ENCODE measurements at places on chromosomes 2 and 18. TPM values are rescaled to one million over a fixed set of nuclear protein-coding genes. Genes with fewer than 3 reads are reported as not detected.

GRCh38 chr2:236180831-236181453 is 12.8 kb upstream of the GBX2 start:
- DNase-seq: no peak

DNA sequence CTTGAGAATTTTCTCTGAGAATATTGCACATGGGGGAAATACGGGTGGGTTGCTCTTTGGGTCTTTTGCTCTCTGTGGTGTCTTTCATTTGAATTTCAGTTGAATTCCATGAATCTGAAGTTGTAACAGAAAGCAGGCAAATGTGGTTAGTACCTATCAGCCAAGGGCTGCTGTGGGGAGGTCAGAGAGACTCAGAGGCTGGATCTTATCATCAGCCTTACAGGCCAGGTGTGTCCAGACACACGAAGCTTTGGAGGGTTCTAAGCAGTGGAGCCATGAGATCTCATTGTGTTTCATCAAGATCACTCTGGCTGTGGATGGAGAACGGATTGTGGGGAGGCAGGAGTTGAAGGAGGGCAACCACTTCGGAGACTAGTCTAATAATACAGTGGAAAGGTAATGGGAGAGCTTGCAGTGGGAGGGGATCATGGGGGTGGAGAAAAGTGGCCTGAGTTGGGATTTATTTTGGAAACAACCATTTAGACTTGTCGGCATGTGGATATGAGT is 68.1 kb downstream of the GNAL start:
- no peak for DNase-seq

DNA sequence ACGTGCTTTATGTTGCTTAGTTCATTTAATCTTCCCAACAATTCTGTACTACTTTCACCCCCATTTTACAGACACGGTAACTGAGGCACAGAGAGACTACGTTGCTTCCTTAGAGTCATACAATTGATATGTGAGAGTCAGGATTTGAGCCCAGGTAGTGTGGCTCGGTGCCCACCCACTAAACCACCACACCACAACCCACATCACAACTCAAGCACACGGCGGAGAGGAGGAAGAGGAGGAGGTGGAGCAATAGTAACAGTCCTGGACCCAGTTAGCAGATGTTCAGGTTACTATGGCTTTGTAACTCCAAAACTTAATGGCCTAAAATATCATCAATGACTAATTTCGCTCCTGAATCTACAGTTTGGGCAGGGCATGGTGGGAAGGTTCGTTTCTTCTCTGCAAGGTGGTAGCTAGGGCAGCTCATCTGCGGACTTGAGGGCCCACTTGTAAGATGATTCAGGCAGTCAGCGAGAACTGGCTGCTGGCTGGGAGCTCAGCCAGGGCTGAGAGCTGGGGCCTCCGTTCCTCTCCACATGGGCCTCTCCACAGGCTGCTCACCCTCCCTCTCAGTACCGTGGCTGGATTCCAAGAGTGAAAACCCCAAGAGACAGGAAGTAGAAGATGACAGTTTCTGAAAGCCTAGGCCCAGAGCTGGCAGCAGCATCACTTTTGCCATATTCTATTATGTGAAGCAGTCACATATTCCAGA is 167.1 kb downstream of the ZFP36L2 start:
- peak; percentile 71 for DNase-seq

DNA sequence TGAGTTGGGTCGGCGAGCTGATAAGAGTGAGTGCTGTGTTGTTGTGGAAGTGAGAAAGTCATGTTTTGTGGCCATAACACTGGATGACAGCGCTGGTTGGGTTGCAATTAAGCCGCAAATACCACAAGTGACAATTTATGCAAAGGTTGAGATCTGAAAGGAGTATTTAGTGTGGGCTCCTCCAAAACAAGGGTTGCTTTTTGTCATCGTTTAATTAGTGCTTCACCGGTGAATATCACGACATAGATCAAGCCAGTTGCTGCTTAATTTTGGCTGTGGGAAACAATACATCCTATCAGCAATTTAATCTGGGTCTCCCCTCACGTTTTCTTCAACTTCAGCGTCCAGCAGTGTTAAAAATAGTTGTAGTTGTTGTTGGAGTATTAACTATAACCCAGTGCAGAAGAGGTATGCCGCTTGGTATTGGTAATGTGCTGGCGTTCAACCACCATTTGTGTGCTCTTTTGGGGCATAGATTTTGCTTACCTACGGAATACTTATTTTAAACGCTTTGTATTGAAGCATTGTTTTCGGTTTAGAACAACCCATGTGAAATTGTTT is 662 bp downstream of the ACVR2A start:
- DNase-seq: no peak

GRCh38 chr2:17540093-17540812 is at the start of gene VSNL1:
Gene VSNL1 (plus strand): TSS chr2:17540696. CDS start chr2:17592075, 51,379 bp downstream.
- peak; percentile 96 for DNase-seq

- DNase-seq: no peak
Measured at GRCh38 chr18:34576622-34577021, 133.5 kb upstream of the DTNA start.

- no peak for DNase-seq
Measured at GRCh38 chr2:9335322-9335832, 88.0 kb downstream of the ITGB1BP1 start.

- no peak for DNase-seq
Measured at GRCh38 chr18:48949050-48949605, 1.6 kb downstream of the SMAD7 start.

DNA sequence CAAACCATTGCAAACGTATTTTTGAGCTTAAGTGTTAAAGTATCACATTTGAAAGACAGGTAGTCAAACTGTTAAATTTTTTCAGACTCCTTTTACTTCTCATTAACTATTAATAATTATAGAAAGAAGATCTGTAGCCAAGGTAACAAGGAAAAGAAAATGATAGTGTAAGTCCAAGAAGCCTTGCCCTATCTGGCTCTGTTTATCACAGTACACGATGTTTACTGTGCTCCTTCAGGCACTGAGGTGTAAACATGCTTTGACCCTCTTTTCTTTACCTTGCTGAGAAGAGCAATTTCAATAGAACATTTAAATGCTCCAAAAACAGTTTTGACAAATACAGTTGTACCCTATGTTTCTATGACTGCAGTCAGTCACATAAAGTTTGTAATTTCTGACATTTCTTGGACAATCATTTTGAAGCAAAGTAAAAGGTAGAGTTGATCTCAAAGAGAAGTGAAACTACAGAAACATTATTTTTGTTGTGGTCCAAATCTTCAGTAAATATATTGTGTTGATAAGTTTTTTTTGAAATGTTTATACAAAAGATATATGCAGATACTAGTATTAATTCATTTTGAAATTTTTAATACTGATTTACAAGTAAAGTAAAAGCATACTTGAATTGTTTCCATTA is 152.6 kb upstream of the KYNU start:
- no peak for DNase-seq

DNA sequence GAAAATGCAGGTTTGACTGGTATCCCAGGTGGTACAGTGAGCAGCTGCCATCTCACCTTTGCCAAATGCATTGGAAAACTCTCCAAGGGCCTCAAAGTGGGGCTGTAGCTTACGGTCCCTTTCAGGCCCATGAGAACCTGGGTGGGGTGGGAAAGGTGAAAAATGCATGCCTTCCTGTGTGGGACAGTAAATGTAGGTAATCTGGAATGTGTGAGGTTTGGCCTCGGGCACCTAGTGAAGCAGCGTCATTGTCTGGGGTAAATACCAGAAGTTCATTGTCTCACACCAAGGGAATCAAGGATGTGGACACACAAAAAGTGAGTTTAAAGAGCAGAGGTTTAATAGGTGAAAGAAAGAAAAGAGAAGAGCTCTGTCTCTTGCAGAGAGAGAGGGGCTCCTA is 36.6 kb downstream of the TIMM21 start:
- no peak for DNase-seq

DNA sequence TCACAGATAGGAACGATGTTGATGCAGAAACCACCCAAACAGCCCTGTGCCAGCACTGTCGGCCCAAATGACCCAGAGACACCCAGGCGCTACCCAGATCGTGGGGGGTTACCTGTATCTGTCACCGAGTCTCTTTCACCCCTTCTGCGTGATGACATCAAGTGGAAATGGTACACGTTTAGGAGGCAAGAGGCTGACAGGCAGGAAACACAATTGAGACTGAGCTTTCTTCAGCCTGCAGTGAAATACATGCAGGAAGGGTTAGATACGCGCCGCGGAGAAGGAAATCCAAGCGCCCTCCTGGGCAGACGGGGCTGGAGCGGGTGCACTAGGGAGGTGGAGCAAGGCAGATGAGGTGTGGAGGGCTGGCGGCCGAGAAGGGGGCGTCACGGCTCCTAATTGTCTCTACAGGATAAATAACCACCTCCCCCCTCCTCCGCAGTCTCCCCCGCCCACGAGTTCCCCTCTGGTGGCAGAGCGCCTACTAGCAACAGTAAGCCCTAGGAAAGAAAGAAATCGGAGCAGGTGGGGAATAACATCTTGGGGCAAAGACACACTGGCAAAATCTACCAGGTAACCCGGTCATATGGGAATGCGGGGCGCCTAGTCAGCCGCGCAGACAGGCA is at the start of gene RNF152:
RNF152 (minus strand) TSS at position 325 of the 626 bp plus-strand sequence. CDS start 76,544 bp downstream, outside the sequence.
- peak; percentile 72 for DNase-seq

GRCh38 chr2:106890606-106891005 is 4.6 kb upstream of the ST6GAL2 start:
- DNase-seq: no peak

DNA sequence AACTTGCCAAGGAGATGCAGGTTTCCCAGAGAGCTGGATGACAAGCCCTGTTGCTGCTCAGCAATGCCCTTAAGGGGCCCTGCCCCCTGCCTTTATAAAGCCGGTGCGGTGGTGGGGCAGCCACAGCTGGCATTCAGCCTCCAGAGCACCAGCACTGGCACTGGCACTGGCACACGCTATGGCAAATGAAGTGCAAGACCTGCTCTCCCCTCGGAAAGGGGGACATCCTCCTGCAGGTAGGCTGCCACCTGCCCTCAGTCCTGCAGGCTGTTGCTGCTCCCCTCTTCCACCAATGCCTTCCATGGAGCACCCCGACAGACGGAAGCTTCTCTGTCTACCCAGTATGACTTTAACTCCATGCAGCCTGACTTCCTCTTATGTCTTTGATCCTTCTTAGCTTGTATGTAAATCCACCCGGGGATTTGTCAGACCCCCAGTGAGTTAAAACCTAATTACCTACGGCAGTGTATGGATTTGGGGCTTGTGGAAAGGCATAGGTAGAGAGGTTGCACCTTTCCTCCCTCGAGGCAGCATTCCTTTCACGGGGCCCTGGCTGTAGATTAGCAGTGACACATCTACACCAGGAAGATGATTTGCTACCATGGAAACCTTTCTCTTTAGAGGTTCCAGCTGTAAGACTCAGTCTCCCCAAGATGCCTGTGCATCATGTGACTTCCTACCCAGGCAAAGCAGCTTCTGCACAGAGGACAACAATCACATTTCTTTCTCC is at the start of gene DAPL1:
DAPL1 (plus strand) TSS at position 123 of the 730 bp plus-strand sequence; CDS start at position 179, 56 bp downstream.
- no peak for DNase-seq

DNA sequence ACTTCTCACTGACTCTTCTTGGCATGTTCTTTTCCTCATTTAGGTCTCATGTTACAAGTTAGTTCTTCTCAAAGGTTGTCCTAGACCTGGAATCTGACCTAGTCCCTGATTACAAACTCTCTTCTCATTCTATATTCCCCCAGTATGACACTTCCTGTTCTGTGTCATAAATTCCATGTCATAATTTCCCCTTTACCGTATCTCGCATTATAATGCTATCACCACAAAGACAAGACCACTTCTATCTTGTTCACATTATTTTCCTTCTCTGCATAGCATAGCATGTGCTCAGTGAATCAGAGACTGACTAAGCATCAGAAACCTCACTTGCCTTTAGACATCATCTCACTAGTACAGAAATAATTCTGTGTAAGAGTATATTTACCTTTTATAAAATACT is 63.6 kb upstream of the CAVIN2 start:
- DNase-seq: no peak

GRCh38 chr18:49725809-49726674 is 87.3 kb downstream of the ACAA2 start:
- no peak for DNase-seq

DNA sequence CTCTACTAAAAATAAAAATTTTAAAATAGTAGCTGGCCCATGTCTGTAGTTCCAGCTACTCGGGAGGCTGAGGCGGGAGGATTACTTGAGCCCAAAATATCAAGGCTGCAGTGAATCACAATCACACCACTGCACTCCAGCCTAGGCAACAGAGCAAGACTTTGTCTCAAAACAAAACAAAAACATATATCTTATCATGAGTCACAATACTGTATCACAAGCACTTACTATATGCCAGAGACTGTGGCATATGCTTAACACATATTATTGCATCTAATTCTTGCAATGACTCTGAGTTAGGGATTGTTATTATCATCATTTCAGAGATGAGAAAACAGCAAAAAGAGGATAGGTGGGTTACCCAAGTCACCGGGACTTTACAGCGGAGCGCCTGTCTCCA is 29.5 kb upstream of the TMEM37 start:
- DNase-seq: no peak

DNA sequence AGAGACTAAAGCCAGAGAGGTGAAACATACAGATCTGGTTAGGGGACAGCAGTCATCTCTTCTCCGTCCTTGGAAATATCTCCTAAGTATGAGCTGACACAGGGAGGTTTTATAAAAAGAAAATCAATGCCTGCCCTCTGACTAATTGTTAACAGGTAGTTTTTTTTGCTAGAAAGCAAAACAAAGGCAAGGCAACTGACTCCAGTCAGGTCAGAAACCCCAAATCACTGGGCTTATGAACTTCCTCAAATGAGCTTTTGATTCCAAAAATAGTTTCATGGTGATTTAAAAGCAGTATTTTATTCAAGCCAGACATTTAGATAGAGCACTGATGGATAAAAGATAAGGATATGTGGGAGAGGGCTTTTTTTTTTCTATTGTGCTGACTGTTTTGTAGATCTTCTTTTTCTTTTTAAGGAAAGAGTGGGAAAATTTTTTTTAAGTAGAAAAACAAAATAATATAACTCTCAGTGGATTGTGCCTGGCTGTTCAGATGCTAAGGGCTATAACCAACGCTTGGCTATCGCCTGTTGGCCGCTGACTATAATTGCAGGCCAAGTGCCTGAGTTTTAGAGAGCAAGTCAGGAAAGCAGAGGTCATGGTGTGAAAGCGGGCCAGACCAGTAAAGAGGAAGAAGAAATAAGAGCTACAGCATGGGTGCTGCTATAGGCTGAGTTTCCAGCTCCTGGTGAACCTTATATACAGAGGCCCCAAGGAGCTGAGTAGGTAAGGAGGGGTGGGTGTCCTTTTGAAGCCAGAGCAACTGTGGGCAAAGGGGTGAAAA is 44.9 kb downstream of the MRPL35 start:
- DNase-seq: no peak

DNA sequence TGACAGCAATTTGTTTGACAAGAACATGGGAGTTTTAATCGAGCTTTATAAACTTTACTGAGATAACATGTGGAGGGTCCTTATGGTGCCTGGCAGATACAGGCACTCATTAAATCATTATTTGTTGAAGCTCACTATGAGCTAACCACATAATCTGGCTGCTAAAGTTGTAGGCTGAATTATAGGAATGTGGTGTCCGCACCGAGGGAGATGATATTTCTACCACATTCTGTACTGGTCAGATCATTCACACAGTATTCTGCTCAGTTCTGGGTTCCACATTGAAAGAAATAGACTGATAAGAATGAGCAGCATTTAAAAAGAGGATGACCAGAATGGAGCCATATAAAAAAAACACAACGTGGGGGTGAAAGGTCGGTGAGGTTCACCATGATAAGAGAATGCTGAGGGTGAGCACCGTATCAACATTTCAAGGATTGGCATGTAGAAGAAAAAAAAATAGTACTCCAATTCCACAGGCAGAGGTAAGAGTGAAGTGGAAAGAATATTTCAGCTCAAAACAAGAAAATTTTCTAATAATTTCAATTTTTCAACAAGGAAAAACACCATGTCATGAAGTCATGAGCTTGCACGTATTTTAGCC is 54.4 kb downstream of the TMEFF2 start:
- no peak for DNase-seq

GRCh38 chr2:149191915-149192314 is 138.5 kb upstream of the LYPD6 start:
- no peak for DNase-seq

SLC14A1 gene
- 5.2 TPM for polyA plus RNA-seq

AQP4 gene
- 0.90 TPM for polyA plus RNA-seq

CYS1 gene
- 111 TPM for polyA plus RNA-seq
